ENCODE measurements at places on chromosomes 12 and 14.

GRCh38 chr12:105256011-105256410 is 20.0 kb upstream of the APPL2 start:
- no peak for DNase-seq

DNA sequence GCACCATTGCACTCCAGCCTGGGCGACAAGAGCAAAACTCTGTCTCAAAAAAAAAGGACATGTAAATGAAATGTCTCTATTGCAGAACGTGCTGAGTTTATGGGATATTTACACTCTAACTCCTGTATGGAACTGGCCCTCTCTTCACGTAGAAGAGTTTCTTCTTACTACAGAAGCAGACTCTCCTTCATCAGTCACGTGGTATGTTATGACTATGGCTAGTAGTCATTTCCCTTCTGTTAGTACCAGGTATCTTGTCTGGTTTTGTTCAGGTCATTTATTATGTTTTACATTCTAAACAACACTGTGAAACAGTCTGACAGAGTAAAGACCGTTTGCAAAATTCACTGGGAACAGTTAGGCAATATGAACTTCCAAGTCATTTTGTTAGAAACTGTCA is 20.3 kb downstream of the KNTC1 start:
- no peak for DNase-seq

DNA sequence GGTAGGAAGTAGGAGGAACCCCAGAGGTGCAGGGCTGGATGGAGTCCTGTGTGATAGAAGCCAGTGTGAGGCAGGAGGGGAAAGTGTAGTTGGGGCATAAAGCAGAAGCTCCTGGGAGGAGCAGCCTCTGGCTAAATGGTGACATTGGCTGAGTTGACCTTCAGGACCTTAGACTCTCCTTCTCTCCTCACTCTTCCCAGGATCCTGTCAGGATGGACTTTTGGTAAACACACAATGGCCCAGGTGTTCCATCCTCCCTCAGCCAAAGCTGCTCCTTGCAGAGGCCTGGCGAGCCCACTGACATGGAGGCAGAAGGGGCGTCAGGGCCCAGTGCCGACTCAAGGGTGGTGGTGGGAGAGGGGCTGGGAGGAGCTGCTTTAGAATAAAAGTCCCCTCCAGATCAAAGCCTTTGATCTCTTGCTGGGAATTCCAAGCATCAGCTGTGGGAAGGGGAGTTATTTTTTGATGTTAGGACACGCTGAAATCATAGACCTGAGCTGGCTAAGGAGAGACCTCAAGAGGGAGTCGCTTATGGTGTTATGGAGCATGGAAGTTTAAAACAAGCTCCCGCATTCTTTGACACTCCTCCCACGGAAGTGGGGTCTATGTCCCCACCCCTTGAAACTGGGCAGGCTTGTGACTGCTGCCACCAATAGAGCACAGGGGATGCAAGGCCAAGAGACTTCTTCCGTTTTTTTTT is 44.1 kb downstream of the SMIM41 start:
- no peak for DNase-seq

- DNase-seq = no peak
These were observed 218.7 kb upstream of the PELI2 start for GRCh38 chr14:55899531-55899930.

DNA sequence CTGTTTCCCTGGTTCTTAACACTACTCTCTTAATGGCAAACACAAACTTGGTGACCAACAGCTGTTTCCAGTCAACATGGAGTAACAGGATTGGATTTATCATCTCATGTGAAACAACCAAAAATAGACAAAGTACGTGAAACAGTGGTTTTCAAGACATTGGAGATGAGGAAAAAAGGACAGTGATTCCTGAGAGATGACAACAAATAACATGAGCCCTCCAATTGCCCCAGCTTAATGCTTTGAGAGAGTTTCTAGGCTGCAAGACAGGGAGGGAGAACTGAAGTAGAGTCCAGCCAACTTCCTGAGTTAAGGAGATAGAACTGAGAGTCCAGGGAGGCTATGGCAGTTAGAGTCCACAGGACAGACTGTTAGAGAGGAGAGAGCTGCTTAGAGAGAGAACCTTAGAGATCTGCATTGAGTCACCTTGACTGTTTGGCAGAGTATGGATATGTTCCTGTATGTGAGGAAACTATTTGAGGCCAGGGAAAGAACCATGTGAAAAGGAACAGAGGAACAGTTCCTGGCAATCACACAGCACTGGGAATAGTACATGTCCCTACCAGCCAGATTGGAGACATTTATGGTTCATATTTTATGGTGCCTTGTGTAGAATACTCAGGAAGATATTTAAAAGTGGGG is 106.4 kb downstream of the PCNX1 start:
- DNase-seq = no peak

- DNase-seq = no peak
These were observed 170.5 kb downstream of the TSPAN9 start for GRCh38 chr12:3247629-3248161.

DNA sequence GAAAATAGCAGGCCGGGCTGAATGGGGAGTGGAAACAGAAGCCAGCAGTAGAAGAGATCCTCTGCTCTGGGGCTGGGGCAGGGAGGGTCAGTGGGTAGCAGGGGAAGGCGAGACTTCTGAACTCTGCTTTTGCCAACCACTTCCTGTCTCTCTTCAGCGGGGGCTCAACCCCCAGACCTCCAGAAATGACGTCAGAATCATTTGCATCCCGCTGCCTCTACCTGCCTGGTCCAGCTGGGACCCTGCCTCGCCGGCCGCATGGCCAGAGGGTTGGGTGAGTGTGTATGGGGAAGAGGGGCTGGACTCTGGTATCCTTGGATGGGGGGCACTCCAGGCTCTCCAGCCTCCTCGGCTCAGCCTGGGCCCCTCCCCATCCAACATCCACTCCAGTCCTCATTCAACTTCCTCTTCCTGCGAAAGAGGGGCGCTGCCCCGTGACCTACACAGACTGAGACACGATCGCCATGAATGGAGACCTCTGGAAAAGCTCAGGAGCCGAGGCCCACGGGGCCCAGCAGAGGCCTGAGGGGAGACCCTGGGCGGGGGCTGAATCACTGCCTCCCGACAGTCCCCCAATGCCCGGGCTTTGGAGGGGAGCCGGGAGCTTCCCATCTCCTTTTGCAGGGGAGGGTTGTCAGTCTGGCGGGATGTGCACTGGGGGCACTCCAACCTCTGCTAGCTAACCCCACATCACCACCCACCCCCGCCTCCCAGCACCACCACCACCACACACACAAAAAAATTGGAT is 458 bp upstream of the HOXC4 start:
- peak; percentile 48 for DNase-seq

GRCh38 chr12:131628023-131628740 is 82.7 kb upstream of the SFSWAP start:
- no peak for DNase-seq

GRCh38 chr12:27112871-27113270 is 30.5 kb upstream of the C12orf71 start:
- no peak for DNase-seq

- DNase-seq = no peak
These were observed 61.1 kb downstream of the RIMBP2 start for GRCh38 chr12:130655010-130655409.

DNA sequence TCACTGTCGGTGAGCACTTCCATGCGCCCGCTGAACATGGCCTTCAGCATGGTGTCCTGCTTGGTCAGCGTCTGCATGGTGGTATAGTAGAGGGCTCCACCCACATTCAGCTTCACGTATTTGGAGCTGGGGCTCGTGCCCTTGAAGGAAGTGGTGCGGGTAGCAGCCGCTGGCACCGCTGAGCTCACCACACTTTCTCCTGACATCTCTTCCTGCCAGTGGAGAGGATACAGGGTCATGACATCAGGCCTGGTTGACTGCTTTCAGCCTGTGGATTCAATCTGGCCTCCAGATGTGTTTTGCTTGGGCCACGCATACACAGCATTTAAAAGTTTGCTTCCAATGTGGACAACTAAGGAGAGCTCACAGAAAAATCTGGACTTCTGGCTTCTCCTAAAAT is 7.6 kb downstream of the KCTD10 start:
- no peak for DNase-seq

DNA sequence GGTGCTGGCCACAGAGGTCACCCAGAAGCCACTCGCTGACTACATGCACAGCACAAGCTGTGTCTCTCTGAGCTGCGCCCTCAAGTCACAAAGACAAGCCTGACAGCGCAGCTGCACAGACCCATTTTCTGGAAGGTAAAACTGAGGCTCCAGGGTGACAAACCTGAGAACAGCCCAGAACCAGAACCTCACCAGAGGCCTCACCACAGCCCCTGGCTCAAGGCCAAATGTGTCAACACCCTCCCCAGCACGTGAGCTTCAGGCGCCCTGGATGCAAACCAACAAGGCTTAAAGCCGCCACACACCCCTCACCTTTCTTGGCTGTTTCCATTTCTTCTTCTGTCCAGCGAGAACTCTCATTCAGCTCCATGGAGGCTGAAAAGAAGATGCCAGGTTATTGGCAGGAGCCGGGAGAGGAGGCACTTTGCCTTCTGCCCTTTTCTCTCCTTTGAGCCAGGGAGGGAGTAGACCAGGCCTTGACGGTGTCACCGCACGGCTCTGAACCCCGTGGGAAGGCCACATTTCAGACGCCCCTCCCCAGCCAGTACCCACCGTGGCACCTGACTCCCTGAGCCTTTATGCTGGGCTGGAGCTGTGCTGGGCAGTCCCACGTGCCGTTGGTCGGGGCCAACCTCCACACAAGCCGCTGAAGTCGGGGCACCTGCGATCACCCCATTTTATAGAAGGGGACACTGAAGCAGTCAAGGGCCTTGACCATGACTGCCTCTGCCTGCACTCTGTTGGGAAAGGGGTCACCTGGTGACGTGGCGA is 103.1 kb downstream of the RFLNA start:
- DNase-seq = no peak

DNA sequence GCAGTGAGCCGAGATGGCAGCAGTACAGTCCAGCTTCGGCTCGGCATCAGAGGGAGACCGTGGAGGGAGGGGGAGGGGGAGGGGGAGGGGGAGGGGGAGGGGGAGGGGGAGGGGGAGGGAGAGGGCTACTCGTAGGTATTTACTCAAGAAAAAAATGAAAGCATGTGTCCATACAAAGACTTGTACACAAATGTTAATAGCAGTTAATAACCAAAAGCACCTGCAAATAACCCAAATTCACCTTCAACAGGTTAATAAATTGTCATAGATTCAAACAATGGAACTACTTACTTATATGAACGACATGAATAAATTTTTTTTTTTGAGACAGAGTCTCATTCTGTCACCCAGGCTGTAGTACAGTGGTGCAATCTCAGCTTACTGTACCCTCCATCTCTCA is 152.4 kb downstream of the BRMS1L start:
- DNase-seq = no peak

GRCh38 chr12:10130042-10130441 is at the start of gene CLEC7A:
Gene CLEC7A (minus strand): TSS chr12:10130199. CDS start chr12:10130082, 117 bp downstream.
- DNase-seq = peak; percentile 23

- DNase-seq = no peak
These were observed 99.1 kb upstream of the NAP1L1 start for GRCh38 chr12:76183459-76184186.

DNA sequence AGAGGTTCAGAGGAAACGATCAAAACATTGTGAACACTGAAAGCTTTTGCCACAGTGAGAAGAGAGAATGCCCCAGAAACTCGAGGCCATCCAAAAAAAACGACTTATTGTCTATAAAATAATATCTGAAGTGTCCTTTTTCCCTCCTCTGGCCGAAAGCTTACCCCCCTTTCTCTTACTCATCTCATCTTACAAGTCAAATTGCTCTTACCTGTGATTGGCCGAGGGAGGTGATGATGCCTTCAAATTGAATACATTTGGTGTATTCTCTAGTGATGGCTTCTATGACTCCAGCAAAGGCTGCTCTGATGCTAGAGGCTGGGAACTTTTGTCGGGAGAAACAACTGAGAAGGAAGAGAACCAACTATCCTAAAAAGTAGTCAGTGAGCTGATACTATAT is 90.7 kb downstream of the PTCSC3 start:
- no peak for DNase-seq

DNA sequence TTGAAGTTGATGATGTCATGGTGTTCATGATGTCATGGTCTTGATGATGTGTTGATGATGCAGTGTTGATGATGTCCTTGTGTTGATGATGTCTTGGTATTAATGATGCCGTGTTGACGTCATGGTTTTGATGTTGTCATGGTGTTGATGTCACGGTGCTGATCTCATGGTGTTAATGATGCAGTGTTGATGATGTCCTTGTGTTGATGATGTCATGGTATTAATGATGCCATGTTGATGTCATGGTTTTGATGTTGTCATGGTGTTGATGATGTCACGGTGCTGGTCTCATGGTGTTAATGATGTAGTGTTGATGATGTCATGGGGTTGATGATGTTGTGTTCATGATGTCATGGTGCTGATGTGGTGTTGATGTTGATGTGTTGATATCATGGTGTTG is 48.0 kb upstream of the RIMBP2 start:
- DNase-seq = peak; percentile 14

- DNase-seq = no peak
These were observed 184.6 kb downstream of the NPAS3 start for GRCh38 chr14:33123281-33123680.

GRCh38 chr12:49907352-49907751 is 3.7 kb upstream of the FAIM2 start:
- no peak for DNase-seq

GRCh38 chr12:123105211-123105826 is 45.6 kb downstream of the PITPNM2 start:
- no peak for DNase-seq

DNA sequence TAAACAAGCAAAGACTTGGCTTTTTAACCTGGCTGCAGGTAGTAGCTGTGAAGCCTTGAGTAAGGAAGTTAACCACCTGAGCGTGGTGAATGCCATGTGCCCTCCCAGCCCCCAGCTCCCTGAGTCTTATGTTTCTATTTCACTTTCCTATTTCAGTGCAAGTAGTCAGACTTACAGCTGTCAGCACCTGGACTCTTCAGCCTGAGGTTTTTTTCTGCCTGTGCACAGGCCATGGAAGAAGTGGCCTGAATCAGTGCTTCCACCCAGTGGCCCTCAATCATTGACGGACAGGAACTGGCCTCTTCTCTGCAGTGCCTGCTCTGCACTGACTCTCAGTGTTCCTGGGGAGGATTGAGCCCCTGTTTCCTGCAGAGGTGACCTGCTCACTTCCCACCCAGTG is 796.4 kb downstream of the MED13L start:
- DNase-seq = no peak

GRCh38 chr14:105061428-105062047 is 3.7 kb downstream of the GPR132 start:
- DNase-seq = no peak

DNA sequence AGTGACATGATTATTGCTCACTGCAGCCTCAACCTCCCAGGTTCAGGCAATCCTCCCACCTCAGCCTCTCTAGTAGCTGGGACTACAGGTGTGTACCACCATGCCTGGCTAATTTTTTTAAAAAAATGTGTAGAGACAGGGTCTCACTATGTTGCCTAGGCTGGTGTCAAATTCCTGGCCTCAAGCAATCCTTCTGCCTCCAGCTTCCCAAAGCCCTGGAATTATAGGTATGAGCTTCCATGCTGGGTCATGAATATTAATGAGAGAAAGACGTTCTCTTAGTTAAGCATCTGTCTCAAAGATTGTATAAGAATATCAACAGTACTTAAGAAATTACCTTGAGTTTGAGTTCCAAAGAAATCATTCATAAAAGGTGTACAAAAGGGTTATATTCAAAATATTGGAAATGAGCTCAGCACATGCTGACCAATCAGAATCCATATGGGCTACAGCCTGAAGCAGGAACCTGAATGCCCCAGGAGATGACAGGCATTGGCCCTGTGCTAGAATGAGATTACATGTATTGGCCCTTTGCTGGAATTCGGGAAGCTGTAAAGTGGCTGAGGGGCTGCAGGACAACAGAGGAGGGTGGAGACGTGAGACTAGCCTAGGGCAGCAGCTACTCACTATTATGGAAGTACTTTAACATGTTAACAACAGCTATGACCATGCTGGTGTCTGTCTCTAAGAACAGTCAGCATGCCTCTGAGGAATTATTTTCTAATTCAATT is 157.0 kb upstream of the CPNE8 start:
- no peak for DNase-seq

Data from Jurkat, Clone E6-1 (cell line).